Right hindlimb (tissue), 1 donor: ENCODE measurements at places on chromosomes 3 and 15.

GRCh38 chr15:68424754-68425390 is 7.1 kb downstream of the ITGA11 start:
- no peak for DNase-seq

DNA sequence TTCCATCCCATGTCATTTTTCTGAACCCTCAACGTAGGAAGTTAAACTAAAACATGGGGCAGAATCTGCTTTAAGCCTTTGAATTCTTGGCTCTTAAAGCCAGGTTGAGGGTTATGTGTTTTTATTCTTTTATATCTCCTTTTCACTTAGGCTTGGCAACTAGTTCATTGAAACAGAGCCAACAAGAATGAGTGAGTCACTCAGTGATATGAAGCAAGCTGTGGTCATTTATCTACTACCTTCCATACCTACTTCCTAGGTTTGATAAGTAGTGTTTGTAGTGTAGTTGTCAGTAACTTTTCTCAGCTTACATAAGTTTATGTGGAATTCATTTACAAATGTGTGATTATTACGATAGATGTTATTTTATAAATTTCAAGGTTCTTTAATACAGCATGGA is 67.4 kb downstream of the SNRPN start:
- no peak for DNase-seq

DNA sequence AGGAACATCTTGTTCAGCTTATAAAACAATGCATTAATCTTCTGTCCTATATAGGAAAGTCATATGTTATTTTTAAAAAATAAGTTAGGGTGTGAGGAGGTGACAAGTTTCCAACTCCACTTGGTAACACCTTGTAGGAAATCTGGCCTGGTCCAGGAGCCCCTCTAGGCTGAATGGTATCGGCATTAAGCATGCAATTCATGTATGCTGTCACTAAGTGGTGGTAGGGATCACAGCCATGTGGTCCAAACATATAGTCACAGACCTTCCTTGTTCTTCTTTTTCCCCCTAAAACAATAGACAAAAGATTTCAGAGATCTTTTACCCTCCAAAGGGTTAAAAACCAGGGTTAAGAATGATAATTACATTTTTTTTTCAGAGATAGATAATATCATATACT is 4.2 kb upstream of the APBA2 start:
- no peak for DNase-seq

DNA sequence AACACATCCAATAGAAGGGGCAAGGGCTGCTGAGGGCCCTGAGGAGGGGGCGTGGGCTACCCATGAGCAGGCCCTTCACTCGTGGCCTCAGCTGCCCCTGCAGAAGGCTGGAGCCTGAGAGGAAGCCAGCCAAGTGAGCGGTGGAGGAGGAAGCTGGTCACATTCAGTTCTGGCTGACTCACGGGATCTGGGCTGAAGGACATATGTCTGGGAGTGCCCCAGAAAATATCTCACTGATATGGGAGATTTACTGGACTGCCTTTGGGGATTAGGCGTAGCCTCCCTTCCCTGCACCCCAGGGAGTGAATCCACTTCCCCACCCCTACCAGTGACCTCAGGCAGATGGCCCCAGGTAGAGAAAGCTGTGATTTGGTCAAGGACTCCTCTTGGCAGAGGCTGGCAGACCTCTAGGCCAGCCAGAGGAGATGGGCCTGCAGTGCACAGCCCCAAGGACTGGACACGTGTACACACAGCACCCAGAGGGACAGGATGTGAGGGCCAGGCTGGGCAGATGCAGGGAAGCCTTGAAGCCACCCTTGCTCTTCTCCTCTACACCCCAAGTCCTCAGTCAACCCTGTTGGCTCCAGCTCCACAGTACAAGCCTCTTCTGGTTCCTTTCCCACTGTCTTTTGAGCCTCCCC is 14.2 kb upstream of the ANKDD1A start:
- DNase-seq = no peak
